Cerebellar nuclear complex (tissue), 1 donor: ENCODE measurements at places on chromosomes 3 and 15.

GRCh38 chr3:150736316-150736719 is 26.7 kb downstream of the SIAH2 start:
- no peak for DNase-seq

DNA sequence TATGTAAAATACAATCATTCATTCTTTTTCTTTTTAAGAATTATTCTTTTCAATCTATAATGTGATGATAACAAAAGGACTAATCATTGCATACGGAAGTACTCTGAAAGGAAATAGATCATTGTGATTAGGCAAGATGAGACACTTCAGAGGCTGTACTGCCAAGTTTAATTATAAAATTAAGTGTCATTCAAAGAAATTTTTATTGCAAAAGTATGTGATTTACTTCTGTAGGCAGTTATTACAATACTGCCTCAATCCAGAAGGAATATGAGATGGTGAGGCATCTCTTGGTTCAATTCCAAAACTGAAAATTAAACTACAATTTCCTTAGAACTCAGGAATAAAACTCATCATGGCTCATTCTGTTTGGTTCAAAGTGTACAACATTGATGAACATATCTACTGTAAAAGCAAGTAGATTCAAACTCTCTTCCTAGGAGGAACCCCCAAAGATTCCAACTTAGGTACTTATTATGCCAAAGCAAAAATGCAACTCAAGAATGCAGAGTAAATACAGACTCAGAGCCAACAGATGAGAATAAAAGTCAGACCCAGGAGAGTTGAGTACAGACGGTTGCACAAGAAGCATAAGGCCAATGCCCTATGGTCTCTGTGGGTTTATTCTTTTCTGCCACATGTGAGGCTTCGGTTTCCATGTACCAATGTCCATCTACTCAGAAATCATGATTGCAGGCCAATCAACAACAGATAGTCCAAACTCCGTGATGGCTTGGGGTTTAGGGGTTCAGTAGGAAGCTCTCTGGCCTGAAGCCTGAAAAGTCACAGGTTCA is 118.5 kb upstream of the WNT5A start:
- DNase-seq: no peak

DNA sequence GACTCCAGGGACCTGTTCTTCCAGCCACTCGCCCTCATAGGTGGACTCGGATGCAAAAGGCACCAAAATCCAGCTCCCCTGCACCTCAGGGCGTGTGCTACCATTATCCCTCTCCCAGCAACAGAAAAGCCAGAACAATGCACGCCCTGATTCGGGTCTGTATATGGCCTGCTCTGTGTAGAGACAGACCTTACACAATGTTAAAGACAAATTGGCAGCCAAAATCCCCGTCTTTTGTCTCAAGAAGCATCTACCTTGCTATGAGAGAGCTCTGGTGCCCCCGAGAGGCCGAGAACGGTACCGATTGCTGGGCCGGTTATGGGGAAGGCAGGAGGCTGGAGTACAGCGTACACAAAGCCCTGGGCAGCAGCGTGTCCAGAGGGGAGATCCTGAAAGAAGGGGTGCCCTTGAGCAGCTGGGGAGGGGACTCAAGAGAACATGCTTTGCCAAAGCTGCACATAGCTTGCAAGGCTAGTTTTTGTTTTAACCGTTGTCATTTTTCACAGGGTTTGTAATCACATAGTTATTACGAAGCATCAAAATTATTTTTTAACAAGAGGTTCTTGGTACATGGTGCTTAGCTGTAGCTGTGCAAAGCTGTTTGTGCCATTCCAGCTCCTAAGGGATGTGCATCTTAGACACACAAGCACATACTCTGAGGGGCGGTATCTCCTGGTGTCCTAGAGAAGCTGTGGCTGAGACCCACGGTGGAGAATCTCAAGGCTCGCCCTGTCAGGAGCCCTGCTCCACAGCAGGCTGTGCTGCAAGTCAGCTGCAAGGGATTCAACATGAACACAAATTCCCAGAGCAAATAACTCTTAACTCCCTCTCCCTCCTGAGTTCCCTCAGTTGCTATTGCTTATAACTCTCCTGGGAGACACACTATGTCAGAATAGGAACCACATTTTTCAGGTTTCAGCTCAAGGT is 461.5 kb upstream of the PPP2R3A start:
- DNase-seq: no peak

DNA sequence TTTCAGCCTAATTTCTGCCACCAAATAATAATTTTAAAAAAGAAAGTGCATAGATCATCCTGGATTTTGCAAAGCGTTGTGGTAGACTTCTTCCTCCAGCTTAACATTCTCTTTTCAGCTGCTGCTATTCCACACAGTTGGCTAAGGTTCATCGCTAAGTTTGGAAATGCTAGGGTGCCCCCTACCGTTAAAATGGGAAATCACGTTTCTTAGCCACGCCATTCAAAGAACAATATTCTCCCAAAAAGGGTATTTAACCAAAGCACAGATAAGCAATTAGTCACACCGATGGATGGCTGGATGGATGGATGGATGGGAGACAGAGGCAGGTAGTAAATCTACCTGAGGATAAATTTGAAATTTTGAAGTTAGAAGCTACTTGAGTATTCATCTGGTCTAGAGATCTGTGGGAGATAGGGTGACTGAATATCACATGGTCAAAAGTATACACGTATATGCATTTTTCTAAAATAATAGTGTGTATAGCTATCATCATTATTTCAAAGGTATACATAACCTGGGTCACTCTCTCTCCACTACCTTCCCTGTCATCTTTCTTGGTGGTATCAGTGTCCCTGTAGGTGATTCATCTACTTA is 67.2 kb downstream of the EFHB start:
- DNase-seq: peak; percentile 1

DNA sequence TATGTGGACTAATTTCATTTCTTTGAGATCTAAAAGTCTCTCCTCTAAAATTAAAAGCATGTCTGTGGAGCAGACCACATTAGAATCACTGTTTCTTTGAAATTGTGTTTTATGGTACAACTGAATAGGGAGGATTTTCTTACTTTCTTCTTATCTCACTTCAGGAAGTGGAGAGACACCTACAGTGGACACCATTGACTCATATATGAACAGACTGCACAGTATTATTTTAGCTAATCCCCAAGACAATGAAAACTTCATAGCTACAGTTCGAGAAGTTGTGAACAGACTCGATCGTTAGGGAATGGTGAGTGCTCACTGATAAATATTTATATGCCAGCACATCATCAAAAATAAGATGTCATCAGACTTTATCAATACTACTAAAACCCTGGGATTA is 58.3 kb downstream of the HMG20A start:
- DNase-seq: no peak

DNA sequence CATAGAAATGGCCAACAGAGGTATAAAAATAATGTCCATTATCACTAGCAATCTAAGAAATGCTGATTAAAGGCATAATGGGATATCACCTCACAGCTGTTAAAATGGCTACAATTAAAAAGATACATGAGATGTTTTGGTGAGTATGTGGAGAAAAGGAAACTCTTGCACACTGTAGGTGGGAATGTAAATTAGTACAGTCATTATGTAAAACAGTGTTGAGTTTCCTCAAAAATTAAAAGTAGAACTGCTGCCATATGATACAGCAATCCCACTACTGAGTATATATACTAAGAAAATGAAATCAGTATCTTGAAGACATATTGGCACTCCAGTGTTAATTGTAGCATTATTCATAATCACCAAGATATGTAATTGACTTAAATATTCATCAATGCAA is 982.2 kb upstream of the EPHA6 start:
- no peak for DNase-seq

DNA sequence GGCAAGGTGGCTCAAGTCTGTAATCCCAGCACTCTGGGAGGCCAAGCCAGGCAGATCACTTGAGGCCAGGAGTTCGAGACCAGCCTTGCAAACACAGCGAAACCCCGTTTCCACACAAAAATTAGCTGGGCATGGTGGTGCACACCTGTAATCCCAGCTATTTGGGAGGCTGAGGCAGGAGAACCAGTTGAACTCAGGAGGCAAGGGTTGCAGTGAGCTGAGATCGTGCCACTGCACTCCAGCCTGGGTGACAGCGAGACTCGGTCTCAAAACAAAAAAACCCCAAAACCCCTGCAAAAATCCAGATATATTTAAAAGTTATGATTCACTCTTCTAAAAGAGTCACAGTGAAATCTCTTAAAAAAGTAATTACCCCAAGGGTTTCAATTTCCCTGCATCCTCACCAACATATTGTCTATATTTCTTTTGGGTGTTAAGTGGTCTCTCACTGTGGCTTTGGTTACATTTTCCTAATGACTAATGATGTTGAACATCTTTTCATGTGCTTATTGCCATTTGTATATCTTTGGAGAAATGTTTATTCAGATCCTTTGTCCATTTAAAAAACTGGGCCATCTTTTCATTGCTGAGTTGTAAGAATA is 73.2 kb upstream of the UBP1 start:
- no peak for DNase-seq

DNA sequence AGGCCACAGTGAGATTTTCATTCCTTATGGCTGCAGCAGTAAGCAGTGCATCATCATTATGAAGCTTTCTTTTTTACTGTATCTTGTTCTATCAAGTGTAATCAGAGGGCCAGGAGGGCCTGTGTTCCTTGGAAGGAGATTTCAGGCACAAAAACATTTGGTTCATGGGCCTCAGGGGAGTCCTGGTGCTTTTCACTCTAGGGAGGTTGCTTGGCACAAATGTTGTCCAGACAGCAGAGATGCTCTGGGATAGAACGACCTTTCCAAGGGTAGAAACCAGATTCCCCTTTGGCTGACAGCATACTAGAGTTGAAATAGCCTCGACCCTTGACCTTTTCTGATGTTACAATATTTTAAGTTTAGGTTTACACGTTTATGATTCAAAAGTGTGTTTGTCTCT is 95.3 kb upstream of the CLSTN2 start:
- no peak for DNase-seq

GRCh38 chr3:47441796-47442551 is 33.8 kb downstream of the SCAP start:
- DNase-seq: no peak

DNA sequence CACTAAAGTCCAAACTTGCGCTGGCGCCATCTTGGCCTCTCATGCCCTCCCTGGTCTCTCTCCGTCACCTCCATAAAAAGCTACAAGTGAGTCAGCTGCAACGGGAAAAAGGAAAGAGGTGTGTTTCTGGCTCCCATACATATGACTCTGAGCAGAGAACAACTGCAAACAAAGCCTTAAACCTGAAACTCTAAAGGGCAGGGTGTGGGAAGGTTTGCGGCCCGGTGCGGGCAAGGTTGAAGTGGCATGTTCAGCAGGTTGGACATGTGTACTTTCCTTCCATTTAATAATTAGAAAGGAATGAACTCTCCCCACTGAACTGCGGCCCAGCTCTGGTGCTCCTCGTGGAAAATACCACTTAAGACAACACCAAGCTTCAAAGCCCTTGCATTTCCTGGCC is 59.0 kb upstream of the PPARG start:
- no peak for DNase-seq

GRCh38 chr3:22496641-22497040 is 706.5 kb upstream of the UBE2E2 start:
- DNase-seq: no peak

- DNase-seq: no peak
Observed at GRCh38 chr3:12138044-12138443, 20.7 kb downstream of the TIMP4 start.

DNA sequence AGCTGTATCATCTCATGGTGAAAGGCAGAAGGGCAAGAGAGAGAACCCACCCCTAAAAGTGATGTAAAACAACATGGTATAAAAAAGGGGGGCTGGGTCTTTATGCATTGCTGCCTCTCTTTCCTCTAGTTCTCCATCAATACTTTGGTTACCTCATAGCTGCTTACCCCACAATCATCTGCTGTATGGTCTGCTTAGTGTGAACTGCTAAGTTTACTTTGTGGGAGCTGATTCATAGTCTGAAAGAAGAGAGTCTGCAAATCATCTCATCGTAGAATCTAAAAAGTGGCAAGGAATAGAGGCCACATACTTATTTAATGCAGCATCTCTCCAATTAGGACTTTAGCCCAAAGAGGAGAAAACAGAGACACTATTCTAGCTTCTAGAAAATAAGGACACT is 546.8 kb downstream of the GBE1 start:
- no peak for DNase-seq

- no peak for DNase-seq
Observed at GRCh38 chr3:194537732-194538247, 51.0 kb upstream of the ATP13A3 start.

DNA sequence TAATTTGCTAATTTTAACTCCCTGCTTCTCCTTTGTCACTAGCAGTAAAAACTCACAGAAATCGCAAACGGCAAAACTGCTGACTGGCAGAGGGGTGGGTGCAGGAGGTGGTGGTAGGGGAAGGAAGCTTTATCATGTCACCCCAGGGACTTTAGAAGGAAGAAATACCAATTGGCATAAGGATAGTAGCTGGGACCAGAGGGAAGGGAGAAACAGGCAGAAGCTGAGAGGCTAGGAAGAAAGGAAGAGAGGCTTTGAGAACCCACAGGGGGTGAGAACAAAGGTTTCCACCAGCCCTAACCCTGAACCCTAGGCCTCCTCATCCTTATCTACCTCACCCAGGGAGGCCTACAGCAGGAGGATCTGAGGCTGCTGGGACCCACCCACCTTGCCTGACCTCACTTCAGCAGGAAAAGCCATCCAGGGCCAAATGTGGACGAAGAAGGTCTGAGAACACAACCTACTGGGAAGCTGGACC is 10.7 kb downstream of the ITGB5 start:
- DNase-seq: no peak

- DNase-seq: no peak
Observed at GRCh38 chr3:196194542-196194915, 16.7 kb downstream of the ZDHHC19 start.

- peak; percentile 7 for DNase-seq
Observed at GRCh38 chr15:50145451-50145872, 26.4 kb upstream of the ATP8B4 start.

- no peak for DNase-seq
Observed at GRCh38 chr3:127525373-127525772, 65.2 kb downstream of the TPRA1 start.

GRCh38 chr3:72230774-72231379 is 445.9 kb upstream of the PROK2 start:
- no peak for DNase-seq

GRCh38 chr15:31487811-31488436 is 161.3 kb downstream of the KLF13 start:
- no peak for DNase-seq

GRCh38 chr3:184608209-184608608 is 46.6 kb downstream of the EPHB3 start:
- no peak for DNase-seq

DNA sequence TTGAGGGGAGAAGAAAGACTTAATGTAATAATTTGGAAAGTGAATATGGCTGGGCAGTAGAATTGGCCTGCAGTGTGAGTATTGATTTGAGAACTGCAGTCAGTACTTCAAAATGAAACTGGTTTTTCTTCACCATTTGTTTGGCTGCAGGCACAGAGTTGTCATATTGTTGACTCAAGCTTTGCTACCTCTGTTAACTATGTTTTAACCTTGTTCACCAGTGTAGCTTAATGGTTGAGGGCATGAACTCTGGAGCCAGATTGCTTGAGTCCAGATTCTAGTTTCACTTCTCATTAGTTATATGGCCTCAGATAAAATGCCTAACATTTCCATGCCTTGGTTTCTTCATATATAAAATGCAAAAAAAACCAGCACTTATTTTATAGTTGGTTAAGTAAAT is 64.1 kb downstream of the CFAP44 start:
- no peak for DNase-seq
